Cardiac ventricle fibroblast (primary cell): ENCODE measurements at places on chromosomes 1 and 21. TPM values are rescaled to one million over a fixed set of nuclear protein-coding genes. Genes with fewer than 3 reads are reported as not detected.

Gene AADACL3
- total RNA-seq: not detected in 2 replicates

Gene NBPF10
- total RNA-seq: 1.3 and 1.9 TPM in 2 replicates

Gene RNU1-1
- under 0.01 TPM in 2 replicates for total RNA-seq

Gene CFHR2
- not detected in 2 replicates for total RNA-seq

Gene CDCA8
- total RNA-seq: 0.87 and 2.1 TPM in 2 replicates

Gene KIAA1614
- 6.3 and 7.9 TPM in 2 replicates for total RNA-seq

Gene GOLT1A
- total RNA-seq: not detected in 2 replicates

Gene ZNF695
- total RNA-seq: 0.20 and 0.50 TPM in 2 replicates

Gene CCDC181
- total RNA-seq: 0.15 TPM in 1 of 2 replicates, not detected in the other

Gene C8B
- total RNA-seq: not detected in 2 replicates

Gene SPRR2G
- not detected in 2 replicates for total RNA-seq

Gene KIF21B
- 0.29 and 0.31 TPM in 2 replicates for total RNA-seq

Gene MNDA
- total RNA-seq: not detected in 2 replicates

Gene CD1B
- total RNA-seq: not detected in 2 replicates

Gene TTLL7
- total RNA-seq: 4.7 and 7.4 TPM in 2 replicates

Gene ADORA3
- not detected in 2 replicates for total RNA-seq

Gene FOXD2
- 0.06 TPM in 1 of 2 replicates, not detected in the other for total RNA-seq

Gene USH2A
- total RNA-seq: under 0.01 TPM in 1 of 2 replicates, not detected in the other

Gene TRABD2B
- 0.44 and 0.69 TPM in 2 replicates for total RNA-seq

Gene HS2ST1
- 24.4 and 27.0 TPM in 2 replicates for total RNA-seq

Gene PTCH2
- total RNA-seq: 0.10 and 1.5 TPM in 2 replicates

Gene CKS1B
- total RNA-seq: 24.4 and 27.5 TPM in 2 replicates

Gene CRP
- 0.12 TPM in 1 of 2 replicates, not detected in the other for total RNA-seq

Gene PDPN
- total RNA-seq: 39.3 and 50.9 TPM in 2 replicates

Gene KCNQ4
- 0.10 TPM in 1 of 2 replicates, not detected in the other for total RNA-seq
